Endodermal cell (in vitro differentiated cells): ENCODE measurements at places on chromosomes 3 and 15. TPM values are rescaled to one million over a fixed set of nuclear protein-coding genes. Genes with fewer than 3 reads are reported as not detected.
A peak's percentile ranks its signal among the peaks of the same experiment; 100 is the strongest.

DNA sequence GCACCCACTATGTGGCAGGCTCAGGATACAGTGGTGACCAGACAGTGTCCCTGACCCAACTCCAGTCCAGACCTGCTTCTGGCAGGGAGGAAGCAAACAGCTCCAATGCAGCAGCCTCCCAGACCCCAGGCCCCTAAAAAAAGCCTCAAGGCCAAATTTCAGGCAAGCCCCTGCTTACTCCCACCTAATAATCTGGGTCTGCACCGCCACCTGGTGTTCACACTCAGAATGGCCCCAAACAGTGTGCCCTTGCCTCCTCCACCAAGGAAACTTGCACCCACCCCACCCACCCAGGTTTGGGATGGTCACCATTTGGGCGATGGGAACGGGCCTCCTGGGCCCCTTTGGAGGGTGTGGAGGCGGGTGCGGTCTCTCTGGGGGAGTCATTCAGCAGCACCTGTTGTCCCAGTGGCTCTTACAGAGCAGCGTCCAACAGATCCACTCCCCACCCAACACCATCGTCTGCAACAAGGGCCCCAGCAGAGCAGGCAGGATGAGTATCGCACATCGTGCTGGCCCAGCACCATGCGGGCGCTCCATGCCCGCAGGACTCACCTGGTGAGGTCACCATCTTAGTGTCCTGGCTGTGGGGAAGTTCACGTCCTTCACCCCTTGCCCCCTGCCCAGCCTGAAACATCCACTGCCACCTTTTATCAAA lies 17.3 kb downstream of the C3orf18 start:
- no peaks in the 10 kb centered on the region for H3K27me3 ChIP-seq
- no peak overlapping the region for H3K4me3 ChIP-seq
- H3K36me3 ChIP-seq = no peaks in the 10 kb centered on the region
- H3K27ac ChIP-seq = no peak overlapping the region
- peak; percentile 94 for DNase-seq

DNA sequence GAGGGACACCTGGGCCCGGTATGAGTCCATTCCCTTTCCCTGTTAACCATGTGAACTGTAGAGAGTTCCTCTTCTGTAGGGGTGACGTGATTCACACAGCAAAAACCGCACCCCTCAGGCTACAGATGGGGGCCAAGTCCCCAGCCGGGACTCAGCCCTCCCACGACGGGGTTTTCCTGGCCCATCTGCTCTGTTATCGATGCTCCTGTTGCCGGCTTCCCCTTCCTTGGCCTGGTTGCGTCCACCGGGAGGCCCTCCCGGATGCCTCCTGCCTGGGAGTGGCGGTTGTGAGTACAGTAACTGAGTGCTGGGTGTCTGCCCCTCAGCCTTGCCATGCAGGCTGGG lies 817 bp upstream of the PLXNA1 start:
- peaks cover 7% of the 10 kb centered on the region for H3K36me3 ChIP-seq
- peaks cover 11% of the 10 kb centered on the region for H3K27me3 ChIP-seq
- H3K4me1 ChIP-seq = peaks cover 9% of the 10 kb centered on the region
- H3K27ac ChIP-seq = no peak overlapping the region
- H3K4me3 ChIP-seq = peak overlapping the region; percentile 69
- DNase-seq = no peak

- no peaks in the 10 kb centered on the region for H3K36me3 ChIP-seq
- no peak overlapping the region for H3K27ac ChIP-seq
- no peak overlapping the region for H3K4me3 ChIP-seq
- no peaks in the 10 kb centered on the region for H3K27me3 ChIP-seq
- peak; percentile 48 for DNase-seq
Observed at GRCh38 chr15:96728591-96728990, 398.1 kb downstream of the NR2F2 start.

The SEMA4B gene
- 26.3 and 33.1 TPM in 2 replicates for total RNA-seq

The RPP25 gene
- total RNA-seq = 7.2 to 9.9 TPM (median 9.0 TPM) in 3 replicates

The FEZF2 gene
- not detected in 2 replicates for total RNA-seq
